ENCODE measurements at places on chromosomes 1 and 21.

- peak; percentile 59 for DNase-seq
Measured at GRCh38 chr1:87330057-87330884, 1.6 kb downstream of the LMO4 start.

DNA sequence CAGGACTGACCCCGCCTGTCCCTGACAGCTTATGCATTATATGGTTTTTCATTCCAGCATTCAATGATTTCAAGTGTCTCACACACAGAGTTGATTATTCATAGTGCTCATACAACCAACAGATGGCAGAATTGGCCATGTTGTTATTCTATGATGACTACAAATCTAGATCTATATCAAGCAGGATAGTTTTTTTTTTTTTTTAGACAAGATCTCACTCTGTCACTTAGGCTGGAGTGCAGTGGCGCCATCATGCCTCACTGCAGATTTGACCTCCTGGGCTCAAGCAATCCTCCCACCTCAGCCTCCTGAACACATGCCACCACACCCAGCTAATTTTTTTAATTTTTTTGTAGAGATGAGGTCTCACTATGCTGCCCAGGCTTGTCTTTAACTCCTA is 40.1 kb upstream of the LRRC8D start:
- DNase-seq, result no peak

GRCh38 chr1:111359376-111359775 is 68.2 kb downstream of the OVGP1 start:
- no peak for DNase-seq

GRCh38 chr1:221630236-221630635 is 111.7 kb downstream of the DUSP10 start:
- DNase-seq, result no peak

DNA sequence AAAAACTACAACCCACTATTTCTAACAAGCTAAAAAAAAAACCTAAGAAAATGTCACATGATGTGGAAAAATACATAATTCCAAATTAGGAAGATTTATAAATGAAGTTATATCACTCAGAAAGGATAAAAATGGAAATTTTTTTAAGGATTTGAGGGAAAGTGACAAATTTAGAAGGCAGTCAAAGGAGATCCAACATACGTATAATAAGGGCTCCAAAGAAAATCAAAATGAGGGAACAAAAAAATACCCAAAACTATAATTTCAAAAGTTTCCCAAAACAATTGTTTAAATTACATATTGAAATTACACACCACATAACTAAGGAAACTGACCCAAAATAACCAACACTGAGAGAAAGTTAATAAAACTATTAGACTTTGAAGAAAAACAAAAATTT is 381.1 kb upstream of the KAZN start:
- DNase-seq, result no peak

DNA sequence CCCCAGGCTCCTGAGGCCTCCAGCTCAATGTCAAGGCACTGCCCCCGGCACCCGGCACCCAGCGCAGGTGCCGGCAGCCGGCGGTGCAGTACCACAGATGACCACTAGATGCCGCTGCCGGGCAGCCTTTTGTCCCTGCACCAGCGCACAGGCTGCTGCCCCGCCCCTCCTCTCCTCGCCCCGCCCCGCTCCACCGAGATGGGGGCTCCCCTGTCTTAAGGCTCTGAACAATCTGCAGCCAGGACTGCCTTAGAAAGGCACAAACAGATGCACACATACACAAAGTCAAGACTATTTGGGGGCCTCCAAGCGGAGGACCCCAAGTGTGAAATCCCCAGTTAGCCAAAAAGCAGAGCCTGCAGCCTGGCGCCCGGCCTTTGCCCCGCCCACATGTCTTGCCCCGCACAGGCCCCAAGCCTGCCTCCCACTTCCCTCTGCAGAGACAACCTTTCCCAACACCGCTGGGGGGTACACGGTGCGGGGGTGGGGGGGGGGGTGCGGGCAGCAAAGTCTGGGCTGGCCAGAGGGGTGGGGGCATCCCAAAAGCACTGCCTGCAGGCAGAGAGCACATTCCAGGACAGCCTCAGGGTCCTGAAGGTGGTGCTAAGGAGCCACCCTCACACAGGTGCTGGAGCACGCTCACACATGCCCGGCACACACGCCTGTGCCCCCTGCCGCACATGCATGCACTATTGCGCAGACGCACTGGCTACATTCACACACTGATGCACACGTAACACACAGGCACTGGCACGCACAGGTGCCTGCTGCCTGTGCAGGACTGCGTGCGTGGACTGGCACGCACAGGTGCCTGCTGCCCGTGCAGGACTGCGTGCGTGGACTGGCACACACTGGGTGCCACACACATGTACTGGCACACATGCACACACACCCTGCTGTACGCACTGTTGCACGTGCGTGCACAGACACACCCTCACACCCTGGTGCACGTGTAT is 37.1 kb downstream of the ARHGEF16 start:
- DNase-seq, result peak; percentile 96

DNA sequence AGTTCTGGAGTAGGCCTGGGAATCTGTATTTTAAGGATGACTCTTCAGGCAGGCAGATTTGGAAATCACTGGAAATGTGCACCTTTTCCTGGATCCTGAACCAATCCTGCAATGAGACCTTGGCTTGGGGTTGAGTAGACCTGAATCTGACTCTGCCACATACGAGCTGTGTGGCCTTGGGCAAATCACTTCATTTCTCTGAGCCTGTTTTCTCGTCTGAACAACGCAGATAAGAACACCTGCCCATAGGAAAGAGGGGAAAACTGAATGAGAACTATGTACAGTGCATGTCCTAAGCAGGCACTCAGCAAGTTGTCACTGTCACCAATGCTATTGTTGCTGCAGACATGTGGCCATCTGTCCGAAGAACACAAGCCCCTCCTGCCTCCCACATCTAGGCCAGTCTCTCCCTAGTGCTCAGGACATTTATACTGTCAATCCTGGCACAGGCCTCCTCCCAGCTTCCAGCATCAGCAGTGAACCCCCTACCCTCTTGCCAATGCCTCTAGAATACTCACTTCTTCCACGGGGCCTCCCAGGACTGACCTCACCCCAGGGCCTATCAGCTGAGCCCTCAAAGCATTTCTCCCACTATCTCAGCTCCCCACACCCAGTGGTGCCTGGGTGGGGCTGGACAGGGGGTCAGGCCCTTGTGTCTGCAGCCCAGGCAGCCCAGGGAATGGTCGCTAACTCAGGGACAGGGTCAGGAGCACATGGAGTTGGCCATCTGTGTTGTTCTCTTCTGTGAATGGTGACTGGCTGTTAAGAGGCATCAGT is 88.8 kb upstream of the ZBTB40 start:
- DNase-seq, result no peak

- DNase-seq, result no peak
Measured at GRCh38 chr1:243291292-243291691, 35.5 kb downstream of the SDCCAG8 start.

- DNase-seq, result peak; percentile 35
Measured at GRCh38 chr21:34372321-34372720, 3.0 kb upstream of the SMIM11 start.

GRCh38 chr21:31351438-31351837 is 7.4 kb upstream of the TIAM1 start:
- DNase-seq, result peak; percentile 40

GRCh38 chr1:160419838-160420169 is 19.4 kb downstream of the VANGL2 start:
- DNase-seq, result peak; percentile 7

- DNase-seq, result no peak
Measured at GRCh38 chr1:223353939-223354338, 10.0 kb downstream of the SUSD4 start.

GRCh38 chr1:76677416-76678405 is 189.6 kb upstream of the ST6GALNAC5 start:
- no peak for DNase-seq

- no peak for DNase-seq
Measured at GRCh38 chr1:30668024-30668423, 55.4 kb downstream of the MATN1 start.

GRCh38 chr1:91603409-91603808 is 102.8 kb downstream of the CDC7 start:
- no peak for DNase-seq

DNA sequence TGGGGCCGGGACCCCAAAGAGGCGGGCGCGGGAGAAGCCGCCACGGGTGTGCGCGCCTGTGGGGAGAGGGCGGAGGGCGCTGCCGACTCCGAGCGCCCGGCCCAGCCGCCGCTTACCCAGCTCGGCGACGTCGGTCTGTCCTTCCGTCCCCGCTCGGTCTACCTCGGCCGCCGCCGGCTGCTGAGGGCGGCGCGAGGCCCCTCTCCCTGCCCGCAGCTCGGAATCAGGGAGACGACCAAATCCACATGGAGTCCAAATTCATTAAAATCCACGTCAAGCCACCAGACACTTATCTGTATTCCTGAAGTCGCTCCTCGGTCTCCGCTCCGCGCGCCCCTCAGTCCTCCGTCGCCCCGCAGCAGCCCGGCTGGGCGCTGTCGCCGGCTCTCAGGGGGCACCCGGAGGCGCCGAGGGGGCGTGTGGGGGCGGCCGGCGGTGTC is 637 bp downstream of the PLXNA2 start:
- DNase-seq, result peak; percentile 74
